Naive thymus-derived CD4-positive, alpha-beta T cell (primary cell): ENCODE measurements at places on chromosomes 13 and 19. TPM values are rescaled to one million over a fixed set of nuclear protein-coding genes. Genes with fewer than 3 reads are reported as not detected.

The TNNI3 gene
- total RNA-seq = not detected

The SH2D3A gene
- 59.1 TPM for total RNA-seq

The SLC25A41 gene
- total RNA-seq = 0.32 TPM

The NCAN gene
- total RNA-seq = 0.05 TPM

The NAPSA gene
- total RNA-seq = 0.72 TPM

The ZNF813 gene
- 4.6 TPM for total RNA-seq

The SULT2B1 gene
- not detected for total RNA-seq

The LRRC25 gene
- total RNA-seq = 0.15 TPM in 1 of 2 replicates, not detected in the other

The ZSCAN4 gene
- total RNA-seq = not detected

The NALCN gene
- not detected for total RNA-seq

The TPTE2 gene
- not detected for total RNA-seq

The KLF5 gene
- total RNA-seq = 5.7 TPM

The PLVAP gene
- total RNA-seq = 0.24 TPM

The ZIK1 gene
- 4.8 TPM for total RNA-seq

The ZNF132 gene
- total RNA-seq = 4.9 and 5.1 TPM in 2 replicates

The ELOF1 gene
- 48.4 TPM for total RNA-seq

The UBA52 gene
- total RNA-seq = 1,563 and 1,575 TPM in 2 replicates
